Activated CD8-positive, alpha-beta memory T cell treated with anti-CD3 and anti-CD28 coated beads for 1 hour (primary cell): ENCODE measurements at places on chromosomes 5 and 9.

DNA sequence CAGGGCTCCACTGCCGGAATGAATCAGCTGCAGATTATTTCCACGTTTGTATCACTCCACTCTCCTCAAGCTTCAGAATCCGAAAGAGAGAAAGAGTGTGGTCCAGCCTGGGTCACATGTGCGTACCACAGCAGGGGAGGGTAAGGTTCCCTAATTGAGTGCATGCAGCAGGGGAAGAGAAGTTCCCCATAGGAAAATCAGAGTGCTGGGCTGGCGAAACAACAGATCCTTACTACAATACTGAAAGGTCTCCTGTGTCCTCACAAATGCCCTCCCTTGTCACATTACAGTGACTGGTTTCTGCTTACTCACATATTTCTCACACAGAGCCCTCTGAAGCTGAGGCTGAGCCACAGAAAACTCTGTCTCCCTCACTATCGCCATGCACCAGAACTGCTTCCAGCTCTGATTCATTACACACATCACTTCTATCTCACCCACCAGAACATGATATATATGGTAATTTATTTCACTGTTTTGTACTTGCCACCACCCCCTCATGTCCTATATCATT lies 532.2 kb upstream of the TUSC1 start:
- no peak for DNase-seq

DNA sequence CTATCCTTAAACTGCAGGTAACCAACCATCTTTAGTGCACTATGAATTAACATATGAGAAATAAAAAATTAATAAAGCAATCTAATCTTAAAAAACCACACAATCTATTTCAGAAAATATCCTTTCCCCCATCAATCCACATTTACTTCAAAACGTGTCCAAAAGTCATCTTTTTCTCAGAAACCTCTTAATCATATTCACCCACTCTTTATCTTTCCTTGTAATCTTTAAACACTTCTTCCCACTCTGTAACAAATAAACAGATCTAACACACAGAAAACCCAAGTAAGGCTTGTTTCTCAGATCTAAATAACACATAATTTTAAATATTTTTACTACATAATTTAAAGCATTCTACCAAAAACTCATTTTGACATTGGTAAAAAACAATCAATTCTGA lies 44.4 kb downstream of the EFCAB9 start:
- DNase-seq = no peak

GRCh38 chr9:81716409-81716808 lies 27.1 kb upstream of the TLE1 start:
- no peak for DNase-seq

GRCh38 chr5:96844481-96844990 lies 31.8 kb upstream of the ERAP2 start:
- no peak for DNase-seq

- no peak for DNase-seq
These were observed 9.4 kb upstream of the PRSS3 start for GRCh38 chr9:33785914-33786313.
